ENCODE measurements at places on chromosomes 1 and 21. TPM values are rescaled to one million over a fixed set of nuclear protein-coding genes. Genes with fewer than 3 reads are reported as not detected.

The OR6N1 gene
- total RNA-seq, result not detected

GRCh38 chr1:9394010-9394409 is 101.3 kb downstream of the SPSB1 start:
- H3K4me1 ChIP-seq, result no peaks in the 10 kb centered on the region
- no peak for DNase-seq
- no peaks in the 10 kb centered on the region for H3K27me3 ChIP-seq
- H3K36me3 ChIP-seq, result no peaks in the 10 kb centered on the region
- H3K4me3 ChIP-seq, result no peak overlapping the region
- no peak overlapping the region for H3K27ac ChIP-seq

GRCh38 chr1:8211883-8212579 is 105.9 kb upstream of the SLC45A1 start:
- H3K36me3 ChIP-seq, result no peaks in the 10 kb centered on the region
- H3K4me3 ChIP-seq, result no peak overlapping the region
- no peaks in the 10 kb centered on the region for H3K27me3 ChIP-seq
- H3K27ac ChIP-seq, result no peak overlapping the region
- peaks cover 4% of the 10 kb centered on the region for H3K4me1 ChIP-seq
- DNase-seq, result no peak

DNA sequence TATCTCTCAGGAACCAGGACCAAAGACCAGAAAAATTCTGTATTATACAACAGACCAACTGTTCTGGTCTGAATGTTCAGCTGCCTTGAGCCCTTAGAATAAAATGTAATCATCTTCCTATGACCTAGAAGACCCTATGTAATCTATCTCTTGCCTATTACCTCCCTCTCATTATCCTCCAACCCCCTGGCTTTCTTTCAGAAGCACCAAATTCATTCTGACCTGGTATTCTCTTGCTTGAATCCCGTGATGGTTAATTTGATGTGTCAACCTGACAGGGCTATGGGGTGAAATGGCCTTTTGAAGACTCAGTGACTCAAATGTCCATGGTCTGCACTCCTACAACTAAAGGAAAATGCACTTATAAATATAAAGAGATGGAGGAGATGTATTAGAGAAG is 21.8 kb upstream of the FBXO28 start:
- no peak overlapping the region for H3K27ac ChIP-seq
- H3K4me3 ChIP-seq, result no peak overlapping the region
- H3K36me3 ChIP-seq, result no peaks in the 10 kb centered on the region
- H3K27me3 ChIP-seq, result no peaks in the 10 kb centered on the region

- no peaks in the 10 kb centered on the region for H3K27me3 ChIP-seq
- no peaks in the 10 kb centered on the region for H3K36me3 ChIP-seq
- no peak overlapping the region for H3K4me3 ChIP-seq
- no peak overlapping the region for H3K27ac ChIP-seq
- DNase-seq, result no peak
- H3K4me1 ChIP-seq, result peaks cover 10% of the 10 kb centered on the region
These were observed 14.0 kb downstream of the TSEN15 start for GRCh38 chr1:184065559-184065958.

DNA sequence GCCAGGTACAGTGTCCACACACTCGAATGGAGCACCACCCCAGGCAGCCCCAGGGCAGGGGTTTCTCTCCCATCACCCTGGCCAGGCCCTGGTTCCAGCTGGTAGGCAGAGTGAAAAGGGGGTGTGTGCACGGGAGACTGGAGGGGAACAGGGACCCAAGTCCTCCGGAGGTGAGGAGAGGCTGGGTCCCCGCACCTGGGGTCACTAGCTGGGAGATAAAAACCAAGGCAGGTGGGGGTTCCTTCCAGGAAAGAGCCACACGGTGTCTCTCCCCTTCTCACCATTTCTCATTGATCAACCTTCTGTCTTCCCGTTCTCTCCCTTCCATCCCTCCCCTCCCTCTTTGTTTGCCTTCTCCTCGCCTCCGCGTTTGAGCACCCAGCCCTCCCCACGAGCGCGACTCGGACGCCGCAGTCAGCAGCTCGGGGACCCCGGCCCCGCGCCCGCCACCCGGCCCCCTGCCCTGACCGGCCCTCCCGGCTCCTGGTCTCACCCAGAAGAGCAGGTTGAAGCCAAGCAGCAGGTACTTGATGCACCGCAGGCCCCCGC is 358 bp downstream of the TSPAN2 start:
- H3K27me3 ChIP-seq, result no peaks in the 10 kb centered on the region
- H3K36me3 ChIP-seq, result no peaks in the 10 kb centered on the region
- DNase-seq, result no peak
- H3K27ac ChIP-seq, result no peak overlapping the region
- H3K4me3 ChIP-seq, result peak overlapping the region; percentile 24

DNA sequence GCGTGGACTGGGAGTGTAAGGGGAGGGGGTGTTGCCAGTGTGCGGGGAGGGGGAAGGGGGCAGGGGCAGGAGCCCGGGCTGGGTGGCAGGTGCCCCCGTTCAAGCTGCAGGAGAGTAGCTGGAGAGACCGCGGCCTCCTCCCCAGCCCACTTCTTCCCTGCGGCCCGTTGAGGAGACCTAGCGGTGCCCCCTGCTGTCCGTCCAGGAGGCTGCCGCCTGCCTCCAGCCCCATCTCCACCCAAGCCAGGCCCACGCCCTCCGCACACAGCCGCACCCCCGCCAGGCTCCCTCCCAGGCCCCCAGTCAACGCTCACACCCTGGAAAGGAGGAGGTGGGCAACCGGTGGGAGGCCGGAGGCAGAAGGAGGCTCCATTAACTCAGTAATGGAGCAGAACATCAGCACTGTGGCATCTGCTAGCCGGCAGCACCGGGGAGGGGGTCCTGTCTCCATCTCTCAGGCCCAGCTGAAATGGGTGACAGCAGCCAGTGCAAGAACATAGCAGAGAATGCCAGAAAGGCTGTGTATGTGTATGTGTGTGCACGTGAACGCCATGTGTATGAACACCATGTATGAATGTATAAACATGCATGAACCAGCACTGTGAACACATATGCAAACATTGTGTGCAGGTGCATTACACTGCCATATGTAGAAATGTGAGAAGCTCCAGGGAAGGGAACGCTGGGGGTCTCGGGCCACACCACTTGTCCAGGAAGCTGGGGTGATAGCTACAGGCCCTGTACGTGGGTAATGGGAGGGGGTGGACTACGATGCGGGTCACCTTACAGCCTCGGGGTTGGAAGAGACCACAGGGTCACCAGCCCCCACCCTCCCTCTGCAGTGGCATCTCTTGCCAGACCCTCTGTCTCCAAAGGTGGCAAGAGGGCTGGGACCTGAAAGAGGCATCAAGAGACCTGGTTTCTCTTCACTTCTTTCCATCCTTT is 84.6 kb downstream of the SYT2 start:
- no peaks in the 10 kb centered on the region for H3K27me3 ChIP-seq
- no peak overlapping the region for H3K27ac ChIP-seq
- DNase-seq, result peak; percentile 53
- H3K4me1 ChIP-seq, result no peaks in the 10 kb centered on the region

All from pancreas (tissue), 10 donors.